ENCODE measurements at places on chromosomes 7 and 10.
A peak's percentile ranks its signal among the peaks of the same experiment; 100 is the strongest.

DNA sequence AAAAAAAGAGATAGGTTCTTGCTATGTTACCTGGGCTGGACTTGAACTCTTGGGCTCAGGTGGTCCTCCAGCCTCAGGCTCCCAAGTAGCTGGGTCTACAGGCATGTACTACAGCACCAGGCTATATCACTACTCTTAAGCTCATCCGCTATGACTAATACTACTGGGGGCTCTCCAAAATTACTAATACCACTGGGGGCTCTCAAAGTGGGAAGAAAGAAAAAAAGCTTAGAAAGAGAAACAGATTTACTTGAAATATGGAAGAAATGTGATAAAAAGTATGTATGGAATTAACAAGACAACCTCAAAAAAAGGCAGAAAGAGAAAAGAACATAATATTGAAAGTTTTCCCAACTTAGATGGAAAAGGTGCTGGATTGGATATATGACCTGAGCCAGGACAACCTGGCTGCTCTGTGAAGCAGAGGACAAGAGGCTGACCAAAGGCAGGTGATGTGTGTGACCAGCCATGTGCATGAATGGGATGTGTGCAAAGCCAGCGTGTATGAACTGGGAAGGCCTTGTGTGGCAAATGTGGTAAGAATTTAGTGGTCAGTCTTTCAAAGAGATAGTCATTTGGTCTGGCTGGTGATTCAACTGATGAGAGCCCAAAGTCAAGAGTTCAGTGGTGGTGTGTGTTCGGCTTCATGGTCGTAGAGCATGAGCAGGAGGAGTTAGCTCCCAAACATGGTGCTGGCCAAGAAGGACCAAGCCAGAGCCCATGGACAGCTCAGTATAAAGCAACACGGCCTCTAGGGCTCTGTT lies 232.4 kb upstream of the KLF14 start:
- no peak for DNase-seq

GRCh38 chr10:52652431-52653262 lies 119.9 kb downstream of the MBL2 start:
- no peak for DNase-seq

- DNase-seq: no peak
Measured at GRCh38 chr7:5598261-5598761, 174.7 kb upstream of the TNRC18 start.

DNA sequence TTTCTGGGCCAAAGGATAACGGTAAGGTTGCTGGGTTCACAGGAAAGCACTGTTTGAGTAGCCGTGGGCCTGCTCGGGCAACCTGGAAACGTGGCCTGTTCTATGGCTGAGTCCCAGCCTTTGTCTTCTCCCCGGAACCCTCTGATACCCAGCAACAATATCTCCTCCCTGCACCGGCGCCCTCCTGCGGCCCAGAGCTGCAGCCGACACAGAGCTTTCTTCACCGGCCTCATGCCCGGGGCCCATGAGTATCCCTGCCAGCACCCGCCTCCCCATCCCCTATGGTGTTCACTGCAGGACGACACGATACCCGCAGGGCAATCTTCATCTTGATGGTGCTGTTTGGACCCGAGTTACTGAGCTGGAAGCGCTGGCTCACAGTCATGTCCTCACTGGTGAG lies 38.6 kb upstream of the NCAPG2 start:
- DNase-seq: no peak

- DNase-seq: peak; percentile 82
Measured at GRCh38 chr7:73734619-73735527, 3.7 kb downstream of the ABHD11 start.

- DNase-seq: no peak
Measured at GRCh38 chr10:43667317-43667731, 18.6 kb upstream of the ZNF32 start.

DNA sequence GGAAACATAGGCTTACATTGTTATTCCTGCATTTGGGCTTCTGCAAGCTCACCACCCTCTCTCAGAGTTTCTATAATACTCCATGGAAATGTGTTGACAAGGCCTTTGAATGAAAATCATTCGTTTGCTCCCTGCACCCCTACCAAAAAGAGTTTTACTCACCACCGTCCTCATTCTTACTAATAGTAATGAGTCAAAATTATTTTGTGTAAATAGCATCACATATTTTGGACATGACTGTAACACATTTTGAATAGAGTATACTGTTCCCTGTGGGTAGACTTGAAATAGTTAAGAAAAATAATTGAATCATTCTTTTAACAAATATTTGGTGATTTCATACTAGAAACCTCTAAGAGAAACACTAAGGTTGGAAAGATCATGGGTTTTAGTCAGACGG lies 84.6 kb downstream of the AKAP9 start:
- no peak for DNase-seq

- DNase-seq: no peak
Measured at GRCh38 chr10:29950391-29950790, 109.0 kb downstream of the JCAD start.

DNA sequence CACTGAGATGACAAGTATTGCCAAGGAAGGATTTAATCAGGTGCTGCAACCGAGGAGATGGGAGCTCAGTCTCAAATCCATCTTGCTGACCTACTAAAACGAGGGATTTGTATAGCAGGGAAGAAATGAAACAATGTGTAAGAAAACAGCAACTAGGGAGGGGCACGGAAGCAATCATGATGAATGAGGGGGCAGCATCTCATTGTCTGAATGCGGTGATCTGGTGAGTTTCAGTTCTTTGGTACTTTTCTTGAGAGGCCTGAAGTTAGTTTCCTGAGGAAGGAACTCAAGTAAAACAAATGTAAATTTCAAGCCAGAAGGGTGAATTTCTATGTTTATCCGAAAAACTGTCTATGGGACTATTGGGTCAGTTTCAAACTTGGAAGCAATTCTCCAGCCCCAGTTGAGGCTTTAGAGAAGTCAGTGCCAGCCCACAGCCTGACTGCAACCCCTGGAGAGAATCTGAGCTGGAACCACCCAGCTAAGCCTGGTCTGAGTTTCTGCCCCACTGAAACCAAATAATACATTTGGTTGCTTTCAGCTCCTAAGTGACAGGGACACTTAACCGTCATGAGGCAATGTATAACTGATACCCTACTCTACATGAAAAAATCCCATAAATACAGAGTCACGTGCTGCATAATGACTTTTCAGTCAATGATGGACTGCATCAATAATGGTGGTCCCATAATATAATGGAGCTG lies 45.8 kb upstream of the TNS3 start:
- DNase-seq: no peak

GRCh38 chr7:149856583-149856982 lies 17.2 kb upstream of the ATP6V0E2 start:
- no peak for DNase-seq

DNA sequence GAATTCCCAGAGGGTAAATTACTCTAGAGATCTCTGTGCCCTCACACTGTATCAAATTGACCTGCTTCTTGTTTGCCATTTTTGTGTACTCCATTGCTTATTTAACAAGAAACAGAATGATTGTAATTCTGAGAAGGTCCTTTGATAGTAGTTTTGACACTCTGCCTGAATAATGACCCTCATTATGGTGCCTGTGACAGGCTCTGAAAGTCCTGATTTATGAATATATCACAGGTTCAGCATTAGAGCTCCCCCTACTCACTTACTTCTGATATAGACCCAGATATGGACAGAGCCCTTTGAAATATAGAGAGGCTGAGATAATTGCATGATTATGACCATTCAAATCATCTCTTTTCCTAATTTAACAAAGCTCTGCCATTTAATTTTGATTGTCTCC lies 465.2 kb downstream of the MDFIC start:
- no peak for DNase-seq

- no peak for DNase-seq
Measured at GRCh38 chr10:92173996-92174395, 116.9 kb downstream of the CPEB3 start.

DNA sequence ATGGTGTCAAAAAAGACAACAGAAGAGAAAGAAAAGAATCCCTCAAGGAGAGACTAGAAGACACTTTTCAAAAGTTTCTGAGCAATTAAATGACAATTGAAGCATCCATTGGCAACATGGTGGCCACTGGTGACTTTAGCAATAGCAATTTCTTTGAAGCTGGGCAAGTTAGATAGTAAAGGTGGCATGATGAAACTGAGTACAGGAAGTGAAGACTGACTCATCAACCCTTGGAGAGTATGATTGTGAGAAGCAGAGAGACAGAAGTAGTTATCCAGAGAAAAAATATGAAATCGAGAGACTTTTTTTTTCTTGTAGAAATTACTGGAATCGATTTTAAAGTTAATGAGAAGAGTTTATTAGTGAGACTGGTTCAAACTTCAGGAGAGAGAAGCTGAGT lies 52.5 kb downstream of the DGKB start:
- DNase-seq: no peak

- DNase-seq: peak; percentile 73
Measured at GRCh38 chr10:80408242-80409101, at the start of gene PRXL2A. Gene PRXL2A (plus strand): TSS chr10:80408551. CDS start chr10:80420468, 11,917 bp downstream.

DNA sequence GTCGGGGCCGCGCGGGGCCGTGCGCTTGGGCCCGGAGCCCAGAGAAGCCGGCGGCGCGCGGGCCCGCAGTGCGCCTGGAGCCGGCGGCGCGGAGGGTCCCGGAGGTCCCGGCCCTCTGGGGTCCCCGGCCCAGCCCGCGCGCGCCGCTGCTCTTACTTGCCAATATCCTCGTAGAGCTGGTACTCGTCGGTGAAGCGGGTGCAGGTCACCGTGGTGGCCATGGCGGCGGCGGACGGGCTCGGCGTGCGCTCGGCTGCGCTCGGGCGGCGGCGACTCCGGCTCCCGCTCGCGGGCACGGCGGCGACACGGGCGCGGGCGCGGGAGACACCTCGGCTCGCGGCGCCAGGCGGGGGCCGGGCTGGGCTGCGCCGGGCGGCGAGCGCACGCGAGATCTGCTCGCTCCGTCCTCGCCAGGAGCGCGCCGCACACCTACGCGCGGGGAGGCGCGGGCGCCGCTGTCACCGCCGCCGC lies at the start of gene CAMK2B:
CAMK2B (minus strand) TSS at position 394 of the 471 bp plus-strand sequence; CDS start at position 221, 173 bp downstream.
- DNase-seq: no peak

DNA sequence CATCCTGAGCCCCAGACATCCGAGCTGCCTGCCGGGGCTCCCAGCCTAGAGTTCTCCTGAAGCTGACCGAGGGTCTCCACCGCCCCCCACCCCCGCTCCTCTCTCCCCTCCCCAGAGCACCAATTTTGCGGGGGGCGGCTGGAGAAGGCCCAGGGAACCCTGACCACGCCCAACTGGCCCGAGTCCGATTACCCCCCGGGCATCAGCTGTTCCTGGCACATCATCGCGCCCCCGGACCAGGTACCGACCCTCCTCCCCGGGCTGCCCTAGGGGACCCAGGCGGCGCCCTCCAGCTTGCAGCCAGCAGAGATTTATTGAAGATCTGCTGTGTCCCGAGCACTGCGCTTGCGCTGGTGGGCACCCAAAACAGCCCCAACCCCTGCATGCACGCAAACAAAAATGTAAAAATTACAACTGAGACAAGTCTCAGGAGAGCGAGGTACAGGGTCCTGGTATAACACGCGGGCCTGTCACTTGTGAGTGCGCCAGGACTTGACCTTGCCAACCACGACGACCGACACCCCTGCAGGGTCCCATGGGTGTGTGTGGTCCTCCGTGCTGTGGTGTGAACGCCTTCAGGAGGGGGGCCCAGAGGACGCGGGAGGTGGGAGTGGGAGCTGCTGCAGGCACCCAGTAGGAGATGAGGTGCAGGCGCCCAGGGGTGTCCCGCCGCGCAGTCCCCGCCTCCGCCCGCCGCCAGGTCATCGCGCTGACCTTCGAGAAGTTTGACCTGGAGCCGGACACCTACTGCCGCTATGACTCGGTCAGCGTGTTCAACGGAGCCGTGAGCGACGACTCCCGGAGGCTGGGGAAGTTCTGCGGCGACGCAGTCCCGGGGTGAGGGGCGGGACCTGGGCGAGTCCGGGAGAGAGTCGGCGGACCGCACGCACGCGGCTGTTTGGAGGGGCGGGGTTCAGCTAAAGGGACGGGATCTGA lies 3.1 kb downstream of the PCOLCE start:
- DNase-seq: no peak

- DNase-seq: no peak
Measured at GRCh38 chr7:18927134-18927533, 190.3 kb downstream of the TWIST1 start.

GRCh38 chr10:27366769-27367168 lies 126.2 kb upstream of the ACBD5 start:
- no peak for DNase-seq

DNA sequence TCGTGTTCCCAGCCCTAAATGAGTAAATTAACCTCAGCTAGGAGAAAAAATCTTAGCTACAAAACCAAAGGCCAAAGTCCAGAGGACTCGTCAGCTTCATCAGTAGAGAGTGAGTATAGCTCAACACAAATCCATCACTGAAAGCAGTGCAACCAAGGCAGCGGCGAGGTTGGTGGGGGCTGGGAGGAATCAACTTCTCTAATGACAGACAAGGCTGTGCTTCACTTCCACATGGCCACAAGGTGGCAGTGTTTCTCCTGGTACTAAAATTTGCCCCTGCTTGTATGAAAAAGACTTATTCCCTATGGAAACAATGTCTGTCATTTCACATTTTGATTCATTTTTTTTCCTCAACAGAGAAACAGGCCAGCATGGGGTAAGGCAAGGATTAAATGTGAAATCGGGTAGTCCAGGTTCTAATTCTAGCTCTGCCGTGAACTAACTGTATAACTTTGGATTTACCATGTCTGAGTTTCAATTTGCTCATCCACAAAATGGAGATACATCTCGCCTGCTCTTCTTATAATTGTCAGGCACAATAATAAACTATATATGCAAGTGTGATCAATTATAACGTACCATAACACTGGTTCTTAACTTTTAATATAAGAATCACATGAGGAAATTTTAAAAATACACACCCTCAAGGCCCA lies 39.3 kb downstream of the FAS start:
- DNase-seq: peak; percentile 5

GRCh38 chr7:141550386-141551093 lies 670 bp upstream of the AGK start:
- DNase-seq: no peak

DNA sequence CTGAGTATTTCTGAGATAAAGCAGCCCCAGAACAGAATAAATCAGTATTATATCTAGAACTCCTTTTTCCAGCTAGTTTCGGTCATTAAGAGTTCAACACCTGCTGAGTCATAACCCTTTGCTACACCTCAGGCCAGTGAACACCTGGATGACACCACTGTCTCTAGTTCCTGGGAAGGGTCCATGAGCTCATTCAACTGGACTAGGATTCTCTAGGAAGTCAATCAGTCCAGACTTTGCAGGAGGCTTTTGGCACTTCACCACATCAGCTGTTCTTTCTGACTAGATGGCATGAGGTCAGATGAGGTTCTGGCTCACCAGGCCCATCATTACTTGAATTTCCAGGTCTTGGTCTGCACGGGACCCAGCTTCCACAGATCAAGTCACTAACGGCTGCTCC lies 11.7 kb downstream of the SLC39A12 start:
- no peak for DNase-seq

- DNase-seq: no peak
Measured at GRCh38 chr10:14009371-14010100, 321.2 kb downstream of the FRMD4A start.

GRCh38 chr7:30880125-30880720 lies 31.4 kb upstream of the AQP1 start:
- no peak for DNase-seq

GRCh38 chr10:50540826-50541122 lies 83.0 kb downstream of the SGMS1 start:
- no peak for DNase-seq
